Hippocampal formation (tissue), 2 donors: ENCODE measurements at places on chromosomes 7 and 10.

DNA sequence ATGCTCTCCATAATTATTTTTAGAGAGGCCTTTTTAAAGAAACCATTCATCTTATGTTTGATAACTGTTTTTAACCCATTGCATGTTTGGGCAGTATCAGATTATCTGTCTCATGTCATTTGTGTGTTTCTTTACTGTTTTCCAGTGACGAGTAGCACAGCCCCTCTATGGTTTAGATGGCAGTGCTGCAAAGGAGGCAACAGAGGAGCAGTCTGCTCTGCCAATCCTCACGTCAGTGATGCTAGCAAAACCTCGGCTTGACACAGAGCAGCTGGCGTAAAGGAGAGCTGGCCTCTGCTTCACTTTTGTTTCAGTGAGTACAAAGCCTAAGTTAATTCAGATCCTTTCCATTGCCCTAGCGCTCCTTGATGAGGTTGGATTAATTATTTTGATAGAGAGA lies 80.4 kb upstream of the GARIN1A start:
- DNase-seq, result peak; percentile 6

GRCh38 chr10:27948186-27948585 lies 50.7 kb downstream of the ODAD2 start:
- DNase-seq, result no peak

- no peak for DNase-seq
These were observed 8.6 kb upstream of the ELFN1 start for GRCh38 chr7:1661461-1661860.

GRCh38 chr7:150421831-150422230 lies 28.6 kb upstream of the GIMAP8 start:
- DNase-seq, result no peak

DNA sequence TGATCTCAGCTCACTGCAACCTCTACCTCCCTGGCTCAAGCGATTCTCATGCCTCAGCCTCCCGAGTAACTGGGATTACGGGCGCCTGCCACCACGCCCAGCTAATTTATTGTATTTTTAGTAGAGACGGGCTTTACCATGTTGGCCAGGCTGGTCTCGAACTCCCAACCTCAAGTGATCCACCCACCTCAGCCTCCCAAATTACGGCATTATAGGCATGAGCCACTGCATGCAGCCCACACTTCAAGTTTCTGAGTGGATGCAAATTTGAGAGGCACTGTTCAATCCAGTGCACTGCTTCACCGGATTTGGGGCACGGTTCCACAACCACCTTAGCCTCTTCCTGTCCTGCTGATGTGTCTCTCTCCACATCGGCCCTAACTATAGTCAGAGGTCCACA lies 16.5 kb downstream of the CNPY1 start:
- no peak for DNase-seq

- DNase-seq, result no peak
These were observed 140.5 kb downstream of the BICC1 start for GRCh38 chr10:58653139-58653538.

DNA sequence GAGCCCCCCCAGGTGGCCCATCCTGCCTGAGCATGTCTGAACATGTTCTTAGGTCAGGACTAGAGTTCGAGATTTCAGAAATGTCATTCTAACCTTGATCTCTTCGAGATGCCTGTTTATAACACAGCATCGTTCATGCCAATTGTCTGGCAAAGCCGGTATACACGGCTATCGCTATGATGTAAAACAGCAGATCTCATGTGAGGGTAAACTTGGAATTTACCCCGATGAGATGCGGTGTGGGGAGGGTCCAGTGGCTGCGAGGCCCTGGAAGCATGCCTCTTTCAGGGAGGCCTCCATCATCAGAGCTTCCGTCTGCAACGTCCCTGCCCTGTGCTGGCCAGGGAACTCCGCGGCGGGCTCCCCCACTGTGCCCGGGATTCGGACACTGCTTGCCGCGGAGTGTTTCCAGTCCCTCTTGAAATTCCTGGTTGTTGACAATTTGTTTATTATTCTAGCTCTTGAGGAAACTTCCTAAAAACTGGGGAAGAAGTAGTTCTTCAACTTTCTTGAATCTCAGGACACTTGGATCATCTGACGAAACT lies 168.6 kb upstream of the RHEB start:
- DNase-seq, result no peak

DNA sequence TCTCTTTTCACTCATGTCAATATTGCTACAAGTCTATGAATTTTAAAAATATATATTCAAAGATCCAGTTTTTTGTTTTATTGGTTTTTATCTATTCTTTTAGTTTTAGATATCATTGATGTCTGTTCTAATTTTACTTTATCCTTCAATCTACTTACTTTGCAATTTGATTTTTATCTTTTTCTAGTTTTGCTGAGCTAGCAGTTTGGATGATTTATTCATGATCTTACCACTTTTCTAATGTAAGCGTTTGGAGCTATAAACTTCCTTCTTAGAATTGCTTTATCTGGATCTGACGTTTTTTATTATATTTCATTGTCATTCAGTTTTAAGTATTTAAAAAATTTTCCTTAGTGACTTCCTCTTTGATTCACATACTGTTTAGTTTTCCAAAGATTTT lies 664.5 kb upstream of the VSTM2A start:
- no peak for DNase-seq

GRCh38 chr7:6056616-6057015 lies 25.4 kb downstream of the ANKRD61 start:
- DNase-seq, result no peak

- no peak for DNase-seq
These were observed 206.5 kb downstream of the SORCS1 start for GRCh38 chr10:106957823-106958588.
